Lung microvascular endothelial cell (primary cell): ENCODE measurements at places on chromosomes 13 and 19.

- peak; percentile 43 for DNase-seq
Observed at GRCh38 chr19:482186-483041, 13.9 kb upstream of the MADCAM1 start.

DNA sequence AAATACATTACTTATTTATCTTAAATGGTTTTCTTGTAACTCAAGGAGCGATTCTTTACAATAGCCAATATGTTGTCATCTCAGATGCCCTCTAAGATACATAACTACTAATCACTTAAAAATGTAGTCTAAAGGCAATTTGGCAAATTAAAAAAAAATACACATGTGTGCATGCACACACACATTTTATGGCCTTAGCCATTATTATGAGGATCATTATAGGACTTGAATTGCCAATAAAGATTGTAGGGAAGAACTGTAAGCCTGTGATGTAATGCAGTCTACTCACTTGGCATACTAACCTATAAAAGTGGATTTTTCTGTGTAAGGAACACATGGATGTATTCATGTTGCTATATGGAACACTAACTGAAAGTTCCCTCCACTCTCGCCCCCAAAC lies 274.3 kb downstream of the SHISA2 start:
- no peak for DNase-seq

GRCh38 chr13:51015973-51016372 lies 95.1 kb downstream of the C13orf42 start:
- no peak for DNase-seq

GRCh38 chr13:101474419-101474957 lies 22.0 kb downstream of the ITGBL1 start:
- peak; percentile 52 for DNase-seq

GRCh38 chr19:28301463-28301862 lies 911.5 kb downstream of the UQCRFS1 start:
- DNase-seq: no peak

DNA sequence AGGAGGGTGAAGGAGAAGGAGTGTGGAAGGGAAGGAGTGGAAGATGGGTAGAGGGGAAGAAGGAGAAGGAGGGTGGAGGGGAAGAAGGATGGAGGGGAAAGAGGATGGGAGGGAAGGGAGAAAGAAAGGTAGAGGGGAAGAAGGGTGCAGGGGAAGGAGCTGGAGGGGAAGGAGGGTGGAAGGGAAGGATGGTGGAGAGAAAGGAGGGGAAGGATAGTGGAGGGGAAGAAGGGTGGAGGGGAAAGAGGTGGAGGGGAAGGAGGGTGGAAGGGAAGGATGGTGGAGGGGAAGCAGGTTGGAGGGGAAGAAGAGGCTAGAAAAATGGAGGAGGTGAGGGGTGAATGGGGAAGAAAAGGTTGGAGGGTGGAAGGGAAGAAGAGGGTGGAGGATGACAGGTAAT lies 927.9 kb downstream of the UQCRFS1 start:
- no peak for DNase-seq
